Right ventricle myocardium inferior (tissue), 1 donor: ENCODE measurements at places on chromosomes 1 and 21. TPM values are rescaled to one million over a fixed set of nuclear protein-coding genes. Genes with fewer than 3 reads are reported as not detected.

The EPHB2 gene
- 3.5 TPM for total RNA-seq

GRCh38 chr1:186762653-186763052 is 66.1 kb upstream of the PLA2G4A start:
- no peak for DNase-seq

GRCh38 chr1:5728663-5729355 is 263.4 kb downstream of the NPHP4 start:
- DNase-seq = no peak

- no peak for DNase-seq
Measured at GRCh38 chr1:21706151-21706835, 37.1 kb upstream of the RAP1GAP start.

The WNT9A gene
- total RNA-seq = 0.73 TPM

DNA sequence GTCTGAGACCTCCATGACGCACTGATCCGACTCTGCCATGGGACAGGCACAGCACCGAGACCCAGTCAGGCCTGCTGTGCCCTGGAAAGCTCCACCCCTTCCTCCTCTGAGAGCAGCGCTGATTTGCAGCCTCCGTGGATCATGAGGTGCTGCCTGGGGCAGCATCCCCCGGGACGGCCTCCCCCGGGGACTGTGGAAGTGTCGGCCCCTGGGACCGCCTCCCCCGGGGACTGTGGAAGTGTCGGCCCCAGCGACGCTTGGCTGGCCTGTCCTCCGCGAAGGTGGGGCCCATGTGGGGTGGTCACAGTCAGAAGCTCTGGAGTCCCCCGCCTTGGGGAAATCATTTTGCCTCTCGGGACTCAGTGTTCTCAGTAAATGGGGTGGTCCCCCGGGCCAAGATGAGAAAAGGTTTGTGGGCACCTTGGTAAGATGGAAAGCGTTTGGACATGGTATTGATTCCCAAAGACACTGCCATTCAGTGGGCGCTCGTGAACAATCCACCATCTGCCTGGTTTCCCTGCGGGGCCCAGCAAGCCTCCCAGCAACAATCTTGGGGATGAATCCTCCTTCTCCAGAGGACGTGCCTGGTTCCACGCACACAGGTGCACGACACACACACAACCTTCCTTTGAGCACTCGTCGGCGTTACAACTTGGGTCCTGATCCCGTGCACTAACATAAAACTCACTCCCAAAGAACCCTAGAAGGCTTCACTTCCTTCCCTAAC is 3.0 kb downstream of the TFF2 start:
- DNase-seq = no peak

GRCh38 chr1:5394111-5394510 is 598.1 kb downstream of the NPHP4 start:
- DNase-seq = no peak

The MAN1C1 gene
- total RNA-seq = 19.5 TPM

DNA sequence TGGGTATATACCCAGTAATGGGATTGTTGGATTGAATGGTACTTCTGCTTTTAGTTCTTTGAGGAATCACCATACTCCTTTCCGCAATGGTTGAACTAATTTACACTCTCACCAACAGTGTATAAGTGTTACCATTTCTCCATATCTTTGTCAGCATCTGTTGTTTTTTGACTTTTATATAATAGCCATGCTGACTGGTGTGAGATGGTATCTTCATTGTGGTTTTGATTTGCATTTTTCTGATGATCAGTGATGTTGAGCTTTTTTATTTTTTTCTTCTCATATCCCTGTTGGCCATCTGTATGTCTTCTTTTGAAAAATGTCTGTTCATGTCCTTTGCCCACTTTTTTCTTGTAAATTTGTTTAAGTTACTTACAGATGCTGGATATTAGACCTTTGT is 14.1 kb downstream of the DNM3 start:
- DNase-seq = no peak

GRCh38 chr1:17372955-17373354 is 959 bp downstream of the PADI6 start:
- no peak for DNase-seq

GRCh38 chr1:187504779-187505178 is 676.0 kb downstream of the PLA2G4A start:
- no peak for DNase-seq

DNA sequence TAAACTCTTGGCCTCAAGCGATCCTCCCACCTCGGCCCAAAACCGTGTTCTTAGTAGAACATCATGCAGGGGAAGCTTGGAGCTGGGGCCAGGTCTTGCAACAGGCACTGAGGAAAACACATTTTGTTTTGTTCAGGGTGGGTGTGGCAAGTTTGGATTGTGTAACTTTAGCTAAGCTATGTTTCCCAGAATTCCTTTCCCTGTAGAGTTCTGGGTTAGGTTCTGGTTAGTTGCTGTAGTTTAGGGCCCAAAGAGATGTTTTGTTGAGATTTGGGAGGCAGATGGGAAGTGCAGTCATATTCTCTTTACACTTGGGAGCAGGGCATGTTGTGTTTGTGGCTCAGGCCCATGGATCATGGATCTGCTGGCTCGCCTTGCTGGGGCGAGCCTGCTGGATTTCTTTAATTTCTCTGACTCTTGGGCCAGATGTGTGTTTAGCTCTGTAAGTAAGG is 24.0 kb downstream of the PLA2G5 start:
- DNase-seq = peak; percentile 86

The FCER1G gene
- 38.3 TPM for total RNA-seq

DNA sequence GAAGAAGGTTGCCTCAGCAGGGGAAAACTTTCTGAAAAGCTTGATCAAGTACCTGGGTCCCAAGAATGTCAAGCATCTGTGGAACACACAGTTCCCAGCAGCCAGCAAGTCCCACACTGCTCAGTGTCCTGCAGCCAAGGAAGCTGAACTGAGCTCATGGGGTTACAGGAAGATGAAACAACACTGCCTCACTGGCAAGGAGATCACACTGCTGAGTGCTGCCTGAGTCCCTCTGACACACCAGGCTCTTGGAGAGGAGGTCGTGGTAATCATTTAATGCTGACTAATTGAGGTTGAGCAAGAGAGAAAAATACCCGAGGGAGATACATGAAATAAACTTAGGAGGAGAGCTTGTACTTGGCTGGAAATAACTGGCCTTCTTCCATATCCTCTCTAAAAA is 75.2 kb downstream of the MPZL1 start:
- peak; percentile 79 for DNase-seq

The OPRD1 gene
- not detected for total RNA-seq

- DNase-seq = no peak
Measured at GRCh38 chr1:76697361-76697760, 169.9 kb upstream of the ST6GALNAC5 start.

The SERTAD4 gene
- total RNA-seq = 5.1 TPM

The ILDR2 gene
- 1.8 TPM for total RNA-seq

The OR2G6 gene
- not detected for total RNA-seq

The GSTM1 gene
- total RNA-seq = not detected

DNA sequence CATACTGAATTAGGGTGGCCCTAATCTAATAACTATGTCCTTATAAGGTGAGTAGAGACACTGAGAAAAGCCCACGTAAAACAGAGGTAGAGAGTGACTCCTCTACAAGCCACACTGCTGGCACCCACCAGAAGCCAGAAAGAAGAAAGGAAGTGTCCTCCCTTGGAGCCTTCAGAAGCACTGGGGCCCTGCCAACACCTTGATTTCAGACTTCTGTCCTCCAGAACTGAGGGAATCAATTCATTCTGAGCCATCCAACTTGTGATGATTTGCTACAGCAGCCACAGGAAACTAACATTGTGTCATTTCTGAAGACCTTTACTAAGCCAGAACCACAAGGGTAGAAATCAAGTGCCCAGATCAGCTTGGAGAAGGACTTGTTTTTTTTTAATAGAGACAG is 15.0 kb downstream of the GNB1 start:
- no peak for DNase-seq

The CGN gene
- 0.22 TPM for total RNA-seq

The GNAT2 gene
- not detected for total RNA-seq

DNA sequence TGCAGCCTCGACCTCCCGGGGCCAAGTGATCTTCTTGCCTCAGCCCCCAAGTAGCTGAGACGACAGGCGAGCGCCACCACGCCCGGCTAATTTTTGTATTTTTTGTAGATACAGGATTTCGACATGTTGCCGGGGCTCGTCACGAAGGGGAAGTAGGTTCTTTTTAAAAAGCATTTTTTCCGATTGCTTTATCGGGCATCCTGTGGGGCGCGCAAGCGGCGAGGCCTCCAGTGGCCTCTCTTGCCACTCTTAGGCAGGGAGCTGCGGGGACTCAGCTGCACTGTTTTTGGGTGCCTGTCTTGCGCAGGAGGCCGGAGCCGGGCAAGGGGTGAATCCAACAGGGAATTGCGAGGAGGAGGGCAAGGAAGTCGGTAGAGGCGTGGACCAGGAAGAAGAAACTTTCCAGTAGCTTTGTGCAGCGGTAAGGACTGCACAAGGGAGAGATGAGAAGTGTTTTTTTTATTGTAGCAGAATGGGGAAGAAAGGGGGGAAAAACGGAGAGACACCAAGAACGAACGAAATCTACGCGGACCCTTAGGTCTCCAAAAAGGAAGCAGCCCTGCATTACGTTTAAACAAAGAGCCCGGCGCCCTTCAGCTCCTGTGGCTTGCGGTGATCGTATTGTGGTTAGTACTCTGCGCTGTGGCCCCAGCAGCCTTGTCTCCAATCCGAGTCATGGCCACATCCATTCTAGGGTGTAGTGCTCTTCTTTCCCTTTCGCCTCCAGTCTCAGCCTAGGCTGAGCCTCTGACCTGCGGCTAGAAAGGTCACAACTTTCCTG is 164.8 kb downstream of the PPIAL4G start:
- DNase-seq = peak; percentile 79

DNA sequence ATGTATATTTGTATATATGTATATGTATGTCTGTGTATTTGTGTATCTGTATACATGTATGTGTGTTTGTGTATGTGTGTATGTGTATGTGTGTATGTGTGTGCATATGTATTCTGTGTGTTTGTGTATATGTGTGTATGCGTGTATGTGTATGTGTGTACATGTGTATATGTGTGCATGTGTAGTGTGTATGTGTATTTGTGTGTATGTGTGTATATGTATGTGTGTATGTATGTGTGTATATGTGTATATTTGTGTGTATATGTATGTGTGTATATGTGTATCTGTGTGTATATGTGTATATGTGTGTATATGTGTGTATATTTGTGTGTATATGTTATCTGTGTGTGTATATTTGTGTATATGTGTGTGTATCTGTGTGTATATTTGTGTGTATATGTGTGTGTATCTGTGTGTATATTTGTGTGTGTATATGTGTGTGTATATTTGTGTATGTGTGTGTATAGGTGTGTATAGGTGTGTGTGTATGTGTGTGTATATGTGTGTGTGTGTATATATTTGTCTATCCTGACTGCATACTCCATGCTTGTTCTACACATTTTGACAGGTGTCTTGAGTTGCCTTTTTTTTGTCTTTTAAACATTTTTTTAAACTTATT is 101.5 kb downstream of the SCCPDH start:
- no peak for DNase-seq

DNA sequence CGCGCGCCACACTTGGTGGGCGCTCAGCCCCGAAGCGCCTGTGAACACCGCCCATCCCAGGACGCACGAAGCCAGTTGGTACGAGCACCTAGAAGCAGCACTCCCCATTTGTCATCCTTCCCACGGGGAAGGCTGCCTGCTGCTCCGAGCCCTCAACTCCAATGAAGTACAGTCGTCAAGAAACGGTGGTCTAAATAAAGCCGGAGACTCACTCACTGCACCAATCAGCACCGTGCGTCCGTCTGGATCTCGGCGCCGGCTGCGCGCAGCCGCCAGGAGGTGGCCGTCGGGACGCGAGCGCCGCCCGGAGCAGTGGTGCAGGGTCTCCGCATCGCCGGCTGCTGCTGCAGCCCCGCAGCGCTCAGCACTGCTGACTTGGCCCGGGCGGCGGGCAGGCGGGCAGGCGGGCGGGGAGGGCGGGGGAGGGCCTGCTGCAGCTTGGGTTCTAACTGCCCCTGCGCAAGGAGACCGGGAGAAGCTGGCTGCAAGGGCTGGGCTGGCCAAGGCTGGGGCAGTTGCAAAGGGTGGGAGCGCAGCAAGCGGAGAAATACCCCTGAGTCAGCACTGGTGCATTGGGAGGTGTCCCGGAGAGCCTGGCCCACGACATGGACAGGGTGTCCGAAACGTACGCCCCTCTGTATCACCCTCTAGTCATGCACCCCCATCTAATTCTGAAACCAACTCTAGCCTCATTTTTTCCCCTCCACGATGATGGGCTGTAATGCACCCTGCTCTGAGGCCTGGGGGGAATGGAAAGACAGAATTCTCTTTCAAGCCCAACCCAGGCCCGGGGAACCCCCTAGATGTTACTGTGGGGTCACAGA is 35.8 kb upstream of the H6PD start:
- DNase-seq = no peak

DNA sequence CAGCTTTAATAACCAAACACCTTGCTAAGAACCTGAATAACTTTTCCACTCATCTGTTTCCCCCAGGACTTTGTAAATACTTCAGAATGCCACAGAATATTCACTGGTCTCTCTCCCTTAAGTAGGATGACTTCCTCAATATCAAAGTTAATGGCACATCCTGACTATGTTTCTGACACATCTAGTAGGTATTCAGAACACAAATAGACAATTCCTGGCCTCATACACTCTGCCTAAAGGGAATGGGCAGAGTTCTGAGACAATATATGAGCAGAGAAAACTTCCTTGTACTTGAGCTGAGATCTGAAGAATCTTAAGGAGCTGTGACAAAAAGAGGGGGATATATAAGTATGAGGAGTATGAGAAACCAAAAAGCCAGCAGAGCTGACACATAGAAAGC is 34.8 kb downstream of the ANKRD13C start:
- DNase-seq = no peak

- no peak for DNase-seq
Measured at GRCh38 chr21:28588997-28589396, 403.7 kb downstream of the LTN1 start.

- DNase-seq = no peak
Measured at GRCh38 chr1:107776900-107777663, 187.9 kb downstream of the VAV3 start.

- peak; percentile 92 for DNase-seq
Measured at GRCh38 chr1:13749543-13750341, 49.8 kb downstream of the PRDM2 start.

The OR2L2 gene
- total RNA-seq = not detected

DNA sequence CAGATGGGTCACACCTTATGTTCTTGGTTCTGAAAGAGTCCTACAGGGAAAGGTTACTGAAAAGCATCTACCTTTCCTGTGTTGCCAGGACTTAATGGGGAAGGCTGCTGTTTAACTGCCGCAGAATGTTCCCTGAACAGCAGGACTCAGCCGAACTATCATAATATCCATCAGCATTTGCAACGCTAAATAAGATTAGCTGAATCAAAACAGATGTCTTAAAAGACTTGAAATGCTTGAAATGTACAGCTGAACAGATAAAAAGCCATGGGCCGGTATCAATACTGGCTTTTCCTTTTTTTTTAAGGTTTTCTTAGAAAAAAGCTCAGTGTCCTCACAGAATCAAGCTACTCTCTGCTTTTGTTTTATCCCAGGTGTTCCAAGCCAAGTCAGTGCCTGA is 19.7 kb upstream of the ATP13A2 start:
- no peak for DNase-seq
